ENCODE measurements at places on chromosomes 12 and 14.

GRCh38 chr12:8685051-8685450 is 12.7 kb upstream of the RIMKLB start:
- DNase-seq: no peak

GRCh38 chr14:103108749-103109207 is 14.3 kb downstream of the EXOC3L4 start:
- DNase-seq: no peak

DNA sequence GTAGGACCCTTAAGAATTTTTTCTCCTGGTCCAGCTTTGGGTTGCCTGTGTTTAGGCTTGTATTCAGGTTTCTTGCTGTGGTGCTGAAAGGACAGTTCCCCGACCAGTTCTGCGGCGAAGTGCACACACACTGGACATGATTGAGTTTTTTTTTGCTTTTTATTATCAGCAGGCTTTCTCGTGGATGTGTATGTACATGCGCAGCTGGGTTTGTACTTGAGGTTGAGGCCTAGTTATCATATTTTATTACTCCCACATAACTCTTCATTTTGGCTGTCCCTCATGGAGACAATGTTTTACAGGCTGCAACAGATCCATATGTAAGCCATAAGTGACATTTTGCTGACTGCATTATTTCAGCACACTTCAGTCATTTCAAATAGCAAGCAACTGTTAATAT is 2.5 kb downstream of the SCN8A start:
- DNase-seq: no peak

GRCh38 chr14:97641827-97642226 is 844.6 kb downstream of the VRK1 start:
- no peak for DNase-seq

DNA sequence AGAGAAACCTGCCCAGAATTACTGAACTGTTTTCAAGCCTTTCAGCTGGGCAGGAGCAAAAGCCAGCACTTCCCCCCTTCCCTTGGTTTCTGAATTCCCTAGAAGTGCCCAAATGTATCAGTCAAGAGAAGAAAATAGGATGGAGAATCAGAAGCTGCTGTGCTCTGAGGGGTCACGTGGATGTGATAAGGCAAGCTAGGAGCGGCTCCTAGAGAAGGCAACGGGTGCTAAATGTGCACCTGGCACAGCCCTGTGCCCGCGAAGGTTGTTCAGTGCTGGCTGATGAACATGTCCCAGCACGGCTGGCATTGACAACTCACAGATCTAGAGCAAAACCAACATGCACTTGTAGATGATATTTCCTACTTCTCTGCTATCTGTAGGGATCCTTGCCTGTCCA is 8.3 kb downstream of the EMG1 start:
- no peak for DNase-seq

- DNase-seq: no peak
Observed at GRCh38 chr12:3458041-3458440, 33.0 kb upstream of the PRMT8 start.

- DNase-seq: no peak
Observed at GRCh38 chr14:104438166-104438887, 141.2 kb upstream of the C14orf180 start.

DNA sequence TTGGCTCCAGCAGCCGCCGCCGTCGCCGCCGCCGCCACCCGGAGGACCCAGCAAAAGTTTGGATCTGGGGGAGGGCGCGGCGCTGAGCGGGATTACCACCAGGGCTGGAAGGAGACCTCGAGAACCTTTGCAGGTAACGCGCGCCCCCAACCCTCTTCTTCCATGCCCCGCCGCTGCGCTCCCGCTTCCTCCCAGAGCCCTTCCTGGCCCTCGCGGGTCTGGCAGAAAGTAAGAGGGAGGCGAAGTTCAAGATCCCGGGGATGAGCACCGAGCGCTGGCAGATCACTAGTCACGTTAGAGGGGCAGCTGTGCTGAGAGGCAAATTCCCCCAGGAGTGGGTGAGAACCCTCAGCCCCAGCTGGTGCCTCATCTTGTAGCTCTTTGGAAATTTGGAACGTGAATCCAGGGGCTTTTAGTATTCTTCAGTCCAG is 3.9 kb downstream of the FLRT2 start:
- DNase-seq: no peak

- DNase-seq: no peak
Observed at GRCh38 chr12:106601031-106601430, 18.2 kb downstream of the RFX4 start.

GRCh38 chr12:72498354-72498753 is 226.2 kb downstream of the TRHDE start:
- no peak for DNase-seq

DNA sequence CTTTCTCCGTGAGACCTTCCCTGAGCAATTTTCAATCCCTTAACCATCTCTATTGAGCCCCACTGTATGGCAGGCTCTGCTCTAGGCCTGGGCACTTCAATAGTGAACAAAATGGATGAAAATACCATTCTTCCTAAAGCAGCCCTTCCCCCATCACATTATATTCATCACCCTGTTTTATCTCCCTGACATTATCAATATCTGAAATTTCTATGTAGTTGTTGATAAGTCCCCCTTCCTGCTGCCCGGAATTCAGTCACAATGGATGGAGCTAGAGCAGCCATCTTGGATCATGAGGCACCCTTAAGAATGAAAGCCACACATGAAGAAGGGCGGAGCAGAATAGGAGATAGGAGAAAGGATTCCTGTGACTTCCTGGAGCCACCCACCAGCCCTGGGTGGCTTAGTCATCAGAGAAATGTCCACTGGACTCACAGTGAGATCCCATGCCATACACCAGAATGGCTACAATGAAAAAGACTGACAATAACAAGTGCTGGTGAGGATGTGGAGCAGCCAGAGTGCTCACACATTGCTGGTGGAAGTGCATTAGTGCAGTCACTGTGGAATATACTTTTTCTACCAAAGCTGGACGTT is 33.9 kb downstream of the SCARB1 start:
- DNase-seq: no peak

- DNase-seq: no peak
Observed at GRCh38 chr12:33012226-33012625, 115.6 kb upstream of the PKP2 start.

DNA sequence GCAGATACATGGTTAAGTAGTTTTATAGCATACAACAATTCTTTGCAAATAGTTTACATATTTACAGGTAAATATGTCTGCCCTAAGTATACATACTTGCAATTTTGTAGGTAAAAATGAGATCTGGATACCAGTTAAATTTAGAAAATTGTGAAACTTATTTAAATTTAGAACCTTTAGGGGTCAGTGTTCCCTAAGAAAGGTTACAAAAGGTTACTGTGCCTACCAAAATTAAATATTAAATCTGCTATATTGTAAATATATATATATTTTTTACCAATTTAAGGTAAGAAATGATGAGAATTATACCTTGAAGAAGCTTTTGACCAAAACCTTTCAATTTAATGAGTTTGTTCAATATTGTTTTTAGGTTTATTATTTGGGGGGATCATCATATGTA is 54.0 kb downstream of the MIPOL1 start:
- DNase-seq: no peak

DNA sequence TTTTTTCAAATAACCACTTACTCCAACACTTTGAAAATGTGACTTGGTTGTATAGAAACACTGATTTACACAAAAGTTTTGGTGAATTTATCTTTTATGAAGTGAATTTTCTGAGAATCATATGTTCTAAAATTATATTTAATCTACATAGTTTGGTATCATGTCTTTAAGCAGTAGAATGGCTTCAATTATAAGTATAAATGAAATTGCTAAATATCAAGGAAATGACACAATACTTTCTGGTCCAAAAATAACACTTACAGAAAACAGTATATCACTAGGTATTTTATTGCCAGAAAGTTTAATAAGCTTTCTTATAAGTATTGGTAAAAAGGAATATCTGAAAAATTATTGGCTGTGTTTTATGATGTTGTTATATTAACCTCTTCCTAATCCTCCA is 90.9 kb downstream of the SRGAP1 start:
- no peak for DNase-seq

GRCh38 chr12:106285982-106286381 is 16.6 kb upstream of the TCP11L2 start:
- DNase-seq: no peak

DNA sequence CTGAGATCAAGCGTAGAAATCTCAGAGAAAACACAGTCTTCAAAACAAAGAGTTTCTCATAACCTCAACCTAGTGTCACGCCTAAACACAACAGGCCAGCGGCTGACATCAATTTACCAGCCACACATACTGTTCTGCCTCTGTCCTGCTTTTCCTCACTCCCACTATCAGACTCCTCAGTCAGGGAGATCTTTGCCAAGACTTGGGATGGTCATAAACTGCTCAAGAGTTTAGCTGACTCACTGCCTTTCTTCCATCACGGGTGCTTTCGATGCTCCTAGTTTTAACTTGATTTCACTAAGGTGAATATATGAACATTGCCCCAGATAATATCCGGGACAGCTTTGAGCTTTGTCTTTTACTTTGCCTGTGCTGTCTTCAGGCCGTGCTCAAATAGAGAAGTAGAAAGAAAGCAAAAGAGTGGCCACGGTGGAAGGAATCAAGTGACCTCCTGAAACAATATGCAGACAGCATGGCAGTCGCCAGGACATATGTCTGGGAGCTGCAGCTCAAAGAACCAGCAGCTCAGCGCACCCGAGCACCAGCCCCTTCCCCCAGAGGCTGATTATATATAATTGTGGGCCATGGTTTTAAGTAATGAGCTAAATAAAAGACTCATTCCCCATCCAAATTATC is 12.1 kb downstream of the MDM1 start:
- DNase-seq: no peak

GRCh38 chr14:50776522-50776921 is 54.4 kb downstream of the NIN start:
- no peak for DNase-seq

GRCh38 chr12:28164644-28165275 is 25.5 kb upstream of the CCDC91 start:
- DNase-seq: no peak

- DNase-seq: no peak
Observed at GRCh38 chr14:105146181-105146975, 22.2 kb downstream of the JAG2 start.

- DNase-seq: no peak
Observed at GRCh38 chr12:52839436-52840105, 5.5 kb upstream of the KRT79 start.

DNA sequence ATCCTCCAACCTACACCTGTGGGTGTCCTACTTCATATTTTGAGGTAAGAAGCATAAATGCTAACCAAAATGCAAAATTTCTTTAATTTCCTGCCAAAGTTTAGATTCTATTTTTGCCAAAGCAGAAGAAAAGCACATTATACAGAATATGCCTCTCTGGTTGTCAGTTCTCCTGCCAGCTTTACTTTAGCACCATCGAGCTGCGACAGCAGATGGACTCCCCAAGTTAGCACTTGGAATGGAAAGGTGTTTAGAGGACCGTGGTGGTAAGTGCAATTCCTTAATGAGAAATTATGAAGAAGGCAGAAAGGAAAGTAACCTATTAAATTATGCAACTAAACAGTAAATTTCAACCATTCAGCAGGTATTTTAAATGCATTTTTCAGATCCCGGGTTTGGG is 326.6 kb downstream of the RERGL start:
- DNase-seq: no peak

GRCh38 chr12:110906083-110906482 is 14.3 kb downstream of the MYL2 start:
- no peak for DNase-seq

- DNase-seq: no peak
Observed at GRCh38 chr12:75568393-75568792, 57.0 kb upstream of the KRR1 start.

DNA sequence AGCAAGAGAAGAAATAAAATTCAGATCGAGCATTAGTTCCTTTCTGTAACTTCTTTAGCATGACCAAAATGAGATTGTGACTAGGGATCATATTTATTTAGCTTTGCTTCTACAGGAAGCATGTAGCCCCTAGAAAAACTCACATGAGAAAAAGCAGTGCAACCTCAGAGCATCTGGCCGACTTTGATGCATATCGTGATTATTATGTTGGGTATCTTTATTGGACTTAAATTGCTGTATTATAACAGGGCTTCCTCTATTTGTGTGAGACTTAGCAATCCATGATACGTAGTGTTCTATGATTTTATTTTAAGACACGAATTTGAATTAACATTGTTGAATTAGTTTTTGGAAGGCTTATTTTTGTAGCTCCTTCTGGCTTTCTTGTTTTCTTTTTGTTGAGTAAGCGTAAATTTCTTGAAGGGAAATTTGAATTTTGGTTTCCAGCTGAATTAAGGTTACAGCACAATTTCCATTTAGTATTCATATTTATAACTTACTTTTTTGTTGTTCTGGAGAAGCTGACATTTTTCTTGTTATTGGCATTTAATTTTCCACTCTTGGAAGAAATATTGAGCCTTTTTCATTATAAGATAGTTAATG is 33.9 kb downstream of the WASHC4 start:
- DNase-seq: no peak

- DNase-seq: peak; percentile 48
Observed at GRCh38 chr14:104800771-104801519, at the start of gene ZBTB42. Gene ZBTB42, plus strand, starts transcription at chr14:104801101. Its CDS starts 97 bp downstream, at chr14:104801198.

DNA sequence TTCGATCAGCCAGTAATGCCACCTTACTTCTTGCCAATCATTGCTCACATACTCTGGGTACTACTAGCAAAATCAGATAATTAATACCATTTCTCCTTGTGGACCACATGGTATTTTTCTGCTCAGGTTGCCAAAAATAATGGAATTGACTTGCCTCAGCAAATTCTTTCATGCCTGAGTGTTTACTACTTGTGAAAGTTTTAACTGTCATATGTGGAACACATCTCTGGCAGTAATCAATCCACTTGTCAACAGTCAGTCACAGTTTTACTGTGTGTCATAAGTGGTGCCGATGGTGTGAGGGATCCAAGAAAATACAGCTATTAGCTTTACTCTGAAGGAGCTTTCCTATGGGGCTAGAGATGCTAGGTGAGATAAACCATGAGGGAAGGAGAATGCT is 55.3 kb upstream of the ATF1 start:
- no peak for DNase-seq

GRCh38 chr12:57744194-57744776 is 554 bp upstream of the TSPAN31 start:
- DNase-seq: no peak

DNA sequence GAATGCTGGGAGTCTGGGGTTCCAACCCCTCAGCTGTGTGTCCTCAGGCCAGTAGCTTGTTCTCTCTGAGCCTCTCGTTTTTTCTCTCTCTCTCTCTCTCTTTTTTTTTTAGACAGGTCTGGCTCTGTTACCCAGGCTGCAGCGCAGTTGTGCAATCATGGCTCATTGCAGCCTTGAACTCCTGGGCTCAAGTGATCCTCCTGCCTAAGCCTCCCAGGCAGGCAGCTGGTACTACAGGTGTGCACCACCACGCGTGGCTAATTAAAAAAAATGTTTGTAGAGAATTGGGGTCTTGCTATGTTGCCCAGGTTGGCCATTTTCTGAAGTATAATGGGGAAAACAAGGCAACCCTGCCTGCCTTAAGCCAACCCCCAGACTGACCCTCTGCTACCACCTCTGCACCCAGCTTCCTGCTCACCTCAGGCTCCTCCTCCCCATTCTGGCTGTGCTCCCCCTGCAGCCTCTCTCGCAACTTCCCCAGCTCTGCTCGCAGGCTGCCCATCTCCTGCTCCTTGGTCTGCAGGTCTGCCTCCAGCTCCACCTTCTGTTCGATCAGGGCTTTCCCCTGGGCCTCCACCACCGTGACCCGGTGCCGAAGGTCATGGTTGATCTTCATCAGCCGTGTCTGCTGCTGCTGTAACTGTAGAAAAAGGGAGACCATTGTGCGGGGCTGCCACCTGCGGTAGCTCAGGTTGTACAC is 35.2 kb downstream of the RILPL1 start:
- DNase-seq: no peak
